ENCODE measurements at places on chromosomes 3 and 15.
A peak's percentile ranks its signal among the peaks of the same experiment; 100 is the strongest.

DNA sequence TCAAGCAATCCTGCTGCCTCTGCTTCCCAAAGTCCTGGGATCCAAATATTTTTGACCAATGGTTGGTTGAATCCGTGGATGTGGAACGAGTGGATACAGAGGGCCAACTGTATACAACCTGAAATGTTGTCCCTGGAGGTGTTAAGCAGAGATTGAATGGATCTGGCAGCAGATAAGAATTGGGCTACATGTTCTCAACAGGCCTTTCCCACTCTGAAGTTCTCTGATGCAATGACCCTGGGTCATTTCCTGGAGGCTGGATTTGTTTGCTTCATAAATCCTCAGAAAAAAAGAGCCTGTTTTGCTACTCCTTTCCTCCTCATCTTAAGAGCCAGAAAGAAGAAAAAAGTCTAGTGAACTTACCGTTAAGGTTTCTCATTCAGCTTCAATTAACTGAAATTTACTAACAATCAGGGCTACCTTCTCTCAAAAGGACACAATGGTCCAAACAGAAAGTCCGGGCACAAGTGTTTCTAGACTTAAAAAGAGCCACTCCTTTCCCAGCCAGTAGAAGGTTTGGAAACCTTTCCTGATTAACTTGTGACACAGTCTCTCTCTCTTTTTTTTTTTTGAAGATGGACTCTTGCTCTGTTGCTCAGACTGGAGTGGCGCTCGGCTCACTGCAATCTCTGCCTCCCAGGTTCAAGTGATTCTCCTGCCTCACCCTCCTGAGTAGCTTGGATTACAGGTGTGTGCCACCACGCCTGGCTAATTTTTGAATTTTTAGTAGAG, 6.5 kb downstream of the ARHGEF3 start:
- DNase-seq = no peak

GRCh38 chr15:23912191-23912590, 225.1 kb upstream of the NDN start:
- DNase-seq = no peak

- peak; percentile 24 for DNase-seq
Measured at GRCh38 chr3:12840591-12841148, 695 bp downstream of the RPL32 start.

DNA sequence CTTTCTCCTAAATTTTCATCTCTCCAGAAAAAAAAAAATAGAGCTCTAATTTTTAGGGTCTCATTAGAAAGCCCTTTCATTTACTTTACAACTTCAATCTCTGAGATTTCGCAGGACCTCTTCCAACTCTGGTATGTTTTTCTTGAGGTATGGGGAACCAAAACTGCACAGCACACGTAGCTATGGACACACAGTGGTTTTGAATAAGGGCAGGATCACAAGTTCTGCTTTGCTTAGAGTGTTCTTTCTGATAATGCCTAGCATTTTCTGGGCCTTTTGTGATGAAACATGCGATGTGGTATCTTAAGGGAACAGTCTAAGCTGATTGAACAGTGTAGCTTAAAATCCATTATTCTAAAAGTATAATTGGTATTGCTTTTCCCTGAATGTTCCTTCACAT, 25.3 kb downstream of the ZNF592 start:
- DNase-seq = no peak

DNA sequence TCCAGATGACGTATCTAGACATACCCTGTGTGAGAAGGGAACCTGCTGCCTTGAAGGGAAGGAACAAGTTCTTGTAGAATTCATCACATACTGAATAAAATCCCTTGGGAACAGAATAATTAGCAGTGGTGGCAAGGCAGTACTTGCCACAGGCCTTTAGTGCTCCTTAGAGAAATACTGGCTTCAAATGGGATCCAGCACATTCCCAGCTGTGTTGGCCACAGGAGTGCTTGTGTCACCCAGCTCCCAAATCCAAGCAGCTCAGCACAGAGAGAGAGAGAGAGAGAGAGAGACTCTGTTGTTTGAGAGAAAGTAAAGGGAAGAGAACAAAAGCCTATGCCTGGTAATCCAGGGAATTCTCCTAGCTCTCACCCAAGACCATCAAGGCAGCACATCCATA, 969.0 kb upstream of the ALCAM start:
- no peak for DNase-seq

DNA sequence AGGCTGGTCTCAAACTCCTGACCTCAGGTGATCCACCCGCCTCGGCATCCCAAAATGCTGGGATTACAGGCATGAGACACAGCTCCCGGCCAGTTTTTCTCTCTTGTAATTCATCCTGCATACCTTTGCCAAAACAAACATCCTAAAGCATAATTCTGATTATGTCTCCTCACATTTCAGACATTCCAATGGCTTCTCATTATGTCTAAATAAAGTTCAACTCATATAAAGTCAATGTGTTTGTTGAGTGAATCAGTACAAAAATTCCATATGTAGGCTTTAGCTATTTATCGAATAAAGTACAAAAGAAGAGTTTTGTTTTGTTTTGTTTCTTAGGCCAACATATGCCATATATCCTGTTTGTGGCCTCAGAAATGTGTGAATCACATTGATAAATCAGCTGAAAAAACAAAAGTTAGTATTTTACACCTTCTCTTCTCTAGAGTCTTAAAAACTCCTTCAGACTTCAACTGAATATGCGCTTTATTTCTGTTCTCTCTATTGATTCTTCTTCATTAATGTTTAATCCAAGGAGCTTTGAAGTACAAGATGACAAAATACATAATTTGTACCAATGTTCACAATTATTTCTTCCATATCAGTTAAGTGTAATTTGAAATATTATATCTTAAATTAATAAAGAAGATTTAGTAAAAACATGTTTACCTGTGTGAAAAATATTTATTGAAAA, 165.8 kb downstream of the MECOM start:
- DNase-seq = no peak

Measured in mucosa of gallbladder (tissue), 1 donor.